ENCODE measurements at places on chromosomes 1 and 21.
A peak's percentile ranks its signal among the peaks of the same experiment; 100 is the strongest.

DNA sequence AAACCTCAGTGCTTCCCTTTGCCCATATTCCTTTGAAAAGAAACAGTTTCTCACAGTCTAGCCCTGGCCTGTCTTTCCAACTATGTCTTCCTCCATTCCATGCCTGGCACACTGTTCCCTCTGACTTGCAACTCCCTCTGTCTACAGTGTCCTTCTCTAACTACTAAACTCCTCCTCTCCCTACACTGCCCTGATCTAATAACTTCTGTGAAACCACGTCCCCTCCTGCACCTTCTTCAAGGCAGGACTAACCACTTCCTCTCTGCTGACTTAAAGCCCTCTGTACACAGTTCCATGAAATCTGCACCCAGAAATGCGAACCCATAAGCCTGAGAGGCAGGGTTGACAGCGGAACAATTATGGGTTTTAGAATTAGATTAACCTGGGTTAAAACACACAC, 62.2 kb upstream of the ATP1B1 start:
- no peak for DNase-seq

DNA sequence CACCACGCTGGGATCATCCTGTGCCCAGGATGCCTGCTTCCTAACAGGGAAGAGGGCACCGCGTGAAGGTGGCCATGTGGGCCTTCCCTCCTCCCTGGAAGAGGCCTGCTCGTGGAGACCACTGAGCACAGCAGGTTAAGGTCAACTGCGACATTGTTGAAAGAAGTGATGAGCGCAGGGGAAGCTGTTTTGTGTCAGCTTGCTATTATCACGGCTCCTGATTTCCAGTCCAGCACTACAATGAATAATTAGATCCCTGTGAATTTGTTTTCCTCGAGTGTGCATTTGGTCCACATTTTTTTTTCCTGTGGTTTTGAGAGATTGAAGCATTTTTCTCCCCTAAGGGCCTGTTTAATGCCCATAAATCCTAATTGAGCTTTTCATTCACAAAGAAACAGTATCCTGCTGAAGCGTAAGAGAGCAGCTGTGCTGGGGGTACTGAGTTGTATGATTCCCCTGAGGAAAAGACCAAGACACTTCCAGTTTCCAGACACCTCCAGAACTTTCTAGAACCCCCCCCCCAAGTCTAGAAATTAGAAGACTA, 204.9 kb downstream of the KCNJ6 start:
- no peak for DNase-seq

DNA sequence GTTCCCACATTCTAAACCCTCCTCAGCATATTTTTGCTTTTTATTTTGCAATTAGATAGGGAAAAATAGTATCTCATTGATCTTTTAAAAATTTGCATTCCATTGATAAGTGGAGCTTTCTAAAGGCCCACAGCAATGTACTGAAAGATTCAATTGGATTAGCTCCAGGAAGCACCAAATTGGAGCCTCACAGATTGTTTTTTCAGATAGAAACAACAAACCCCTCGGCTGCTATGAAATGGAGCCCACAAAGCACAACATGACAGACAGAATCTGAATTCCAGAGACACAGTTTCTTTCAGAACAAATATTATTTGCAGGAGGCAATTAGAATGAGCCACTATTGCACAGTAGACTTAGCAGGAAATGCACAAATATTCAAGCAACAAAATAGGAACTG, 58.9 kb upstream of the KIF26B start:
- DNase-seq, result no peak

DNA sequence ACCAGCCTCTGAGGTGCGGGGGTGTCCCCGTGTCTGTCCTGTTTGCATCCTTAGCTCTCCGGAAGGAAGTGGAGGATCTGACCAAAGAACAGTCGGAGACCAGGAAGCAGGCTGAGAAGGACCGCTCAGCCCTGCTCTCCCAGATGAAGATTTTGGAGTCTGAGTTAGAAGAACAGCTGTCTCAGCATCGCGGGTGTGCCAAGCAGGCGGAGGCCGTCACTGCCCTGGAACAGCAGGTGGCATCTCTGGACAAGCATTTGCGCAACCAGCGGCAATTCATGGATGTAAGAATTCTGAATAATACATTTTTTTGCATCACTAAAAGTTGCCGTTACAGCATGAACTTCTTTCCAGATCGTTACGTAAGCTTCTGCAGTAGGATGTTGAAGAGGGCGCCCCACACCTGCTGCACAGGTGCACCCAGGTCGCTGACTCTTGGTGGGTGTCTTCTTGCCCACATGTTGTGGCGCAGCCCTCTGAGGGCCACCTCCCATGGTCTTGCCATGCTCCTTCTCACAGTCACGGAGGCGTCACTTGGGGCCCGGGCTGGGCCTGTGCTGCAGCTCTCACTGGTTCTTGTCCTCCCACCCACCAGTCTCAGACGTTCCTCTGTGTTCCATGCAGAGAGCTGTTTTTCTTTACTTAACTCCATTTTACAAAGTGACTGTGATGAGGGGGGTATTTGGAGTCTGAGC, 61.3 kb upstream of the DIP2A start:
- DNase-seq, result no peak

DNA sequence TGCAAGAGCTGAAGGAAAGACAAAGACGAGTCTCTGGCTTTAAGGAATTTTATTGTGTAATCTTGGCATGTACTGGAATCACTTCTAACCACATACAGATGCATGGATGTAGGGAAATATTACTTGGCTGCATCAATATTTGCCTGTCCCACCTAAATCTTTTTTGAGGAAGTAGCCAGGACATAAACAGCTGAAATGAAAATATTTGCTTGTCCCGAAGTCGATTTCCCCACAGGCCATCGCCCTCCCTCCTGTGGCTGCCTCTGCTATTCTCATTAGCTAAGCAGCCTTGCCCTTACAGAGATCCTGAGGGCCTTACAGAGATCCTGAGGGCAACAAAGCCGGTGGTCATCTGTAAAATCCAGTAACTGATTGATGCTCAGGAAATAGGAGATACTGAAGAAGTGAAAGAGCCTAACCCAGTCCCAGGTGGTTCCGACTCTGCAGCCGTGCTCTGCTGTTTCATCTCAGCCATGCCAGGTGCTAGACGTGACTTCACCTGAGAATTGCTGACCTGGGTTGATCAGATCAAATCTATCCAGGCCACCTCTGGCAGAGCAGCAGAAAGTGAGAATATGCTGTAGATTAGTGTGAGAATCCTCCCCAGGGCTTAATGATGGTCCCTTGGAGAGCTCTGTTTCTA, 25.5 kb downstream of the MAN1C1 start:
- no peak for DNase-seq

DNA sequence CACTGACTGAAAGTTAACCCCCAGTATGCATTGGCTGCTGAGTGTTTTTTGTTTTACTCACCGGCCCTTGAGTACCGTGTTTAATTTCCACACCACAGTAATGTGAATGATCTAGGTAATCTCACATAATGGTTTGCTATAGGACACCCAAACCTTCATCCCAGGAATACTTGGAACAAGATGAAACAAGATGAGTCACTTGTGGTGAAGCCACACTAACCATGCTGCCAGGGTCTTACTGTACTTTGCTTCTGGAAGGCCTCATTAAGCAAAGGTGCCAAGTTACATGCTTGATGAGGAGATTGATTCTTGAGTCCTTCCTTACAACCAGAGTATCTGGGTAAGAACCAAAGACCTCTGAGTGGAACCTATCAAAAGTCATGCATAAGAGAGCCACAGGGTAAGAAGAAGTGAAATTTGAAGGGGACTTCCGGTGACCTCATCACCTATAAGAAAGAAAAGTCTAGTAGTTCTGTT, 163.3 kb downstream of the NRIP1 start:
- no peak for DNase-seq

DNA sequence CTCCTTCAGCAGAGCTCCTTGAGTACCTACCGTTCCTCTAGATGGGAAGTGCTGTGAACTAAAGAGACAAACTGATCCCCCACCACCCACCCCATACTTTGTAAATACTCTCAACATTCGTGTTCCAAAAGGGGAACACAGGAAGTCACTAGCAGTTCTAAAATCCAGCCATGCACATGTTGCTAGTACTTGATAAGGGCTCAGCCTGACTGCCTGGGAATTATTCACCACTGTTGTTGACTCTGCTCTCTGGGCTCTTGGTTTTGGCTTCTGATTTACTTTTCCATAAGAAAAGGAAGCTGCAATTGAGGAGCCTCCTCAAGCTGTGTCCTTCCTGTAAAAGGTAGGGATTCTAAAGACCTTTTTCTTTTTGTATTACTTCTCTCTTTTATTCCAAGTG, 67.5 kb downstream of the IVNS1ABP start:
- DNase-seq, result no peak

GRCh38 chr21:35203093-35203977, 154.2 kb upstream of the RUNX1 start:
- DNase-seq, result no peak

DNA sequence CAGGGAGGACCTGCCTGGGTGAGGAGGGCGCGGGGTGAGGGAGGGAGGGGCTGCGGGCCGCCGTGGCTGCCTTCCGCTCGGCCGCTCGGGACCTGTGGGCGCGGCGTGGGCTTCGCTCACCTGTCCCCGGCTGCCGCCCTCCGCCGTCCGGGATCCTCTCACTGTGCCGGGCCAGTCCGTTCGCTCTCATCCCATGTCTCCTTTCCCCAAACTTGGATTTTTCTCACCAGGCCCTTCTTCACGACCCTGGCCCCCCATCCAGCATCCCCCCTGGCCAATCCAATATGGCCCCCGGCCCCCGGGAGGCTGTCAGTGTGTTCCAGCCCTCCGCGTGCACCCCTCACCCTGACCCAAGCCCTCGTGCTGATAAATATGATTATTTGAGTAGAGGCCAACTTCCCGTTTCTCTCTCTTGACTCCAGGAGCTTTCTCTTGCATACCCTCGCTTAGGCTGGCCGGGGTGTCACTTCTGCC, 362 bp downstream of the ZBTB48 start:
- DNase-seq, result no peak

DNA sequence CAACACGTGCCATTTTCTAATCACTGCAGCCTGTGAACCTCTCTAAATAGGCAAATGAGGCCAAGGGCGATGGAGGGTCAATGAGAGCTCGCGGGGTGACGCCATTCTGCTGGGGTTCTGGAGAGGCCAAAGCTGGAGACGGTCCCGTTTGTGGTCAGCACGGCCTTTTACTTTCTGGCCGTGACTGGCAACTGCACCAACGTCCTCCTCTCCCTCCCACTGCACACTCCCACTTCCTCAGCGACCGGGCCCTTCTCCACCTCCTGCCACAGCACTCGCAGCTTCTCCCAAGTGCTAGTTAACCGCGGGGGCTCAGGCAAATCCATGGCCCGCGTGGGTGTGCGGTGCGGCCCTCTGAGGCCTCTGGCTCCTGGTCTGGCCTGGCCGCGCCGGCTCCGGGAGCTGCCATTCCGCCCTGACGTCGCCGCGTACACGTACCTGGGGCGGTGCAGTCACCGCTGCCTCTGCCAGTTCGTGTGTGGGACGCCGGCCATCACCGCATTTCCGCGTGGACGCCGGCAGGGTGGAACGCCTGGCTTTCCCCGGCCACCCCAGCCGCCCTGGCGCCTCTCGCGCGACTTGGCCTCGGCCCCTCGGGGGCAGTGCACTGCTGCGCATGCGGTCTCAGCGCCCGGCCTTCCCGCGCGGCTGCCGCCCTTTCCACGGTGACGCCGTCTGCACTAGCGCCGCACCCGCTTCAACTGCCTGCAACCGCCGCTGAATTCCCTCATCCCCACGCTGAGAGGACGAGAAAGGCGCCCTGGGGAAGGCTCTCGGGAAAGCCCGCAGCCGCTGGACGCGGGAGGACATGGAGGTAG, 18.2 kb downstream of the OR2C3 start:
- DNase-seq, result no peak

DNA sequence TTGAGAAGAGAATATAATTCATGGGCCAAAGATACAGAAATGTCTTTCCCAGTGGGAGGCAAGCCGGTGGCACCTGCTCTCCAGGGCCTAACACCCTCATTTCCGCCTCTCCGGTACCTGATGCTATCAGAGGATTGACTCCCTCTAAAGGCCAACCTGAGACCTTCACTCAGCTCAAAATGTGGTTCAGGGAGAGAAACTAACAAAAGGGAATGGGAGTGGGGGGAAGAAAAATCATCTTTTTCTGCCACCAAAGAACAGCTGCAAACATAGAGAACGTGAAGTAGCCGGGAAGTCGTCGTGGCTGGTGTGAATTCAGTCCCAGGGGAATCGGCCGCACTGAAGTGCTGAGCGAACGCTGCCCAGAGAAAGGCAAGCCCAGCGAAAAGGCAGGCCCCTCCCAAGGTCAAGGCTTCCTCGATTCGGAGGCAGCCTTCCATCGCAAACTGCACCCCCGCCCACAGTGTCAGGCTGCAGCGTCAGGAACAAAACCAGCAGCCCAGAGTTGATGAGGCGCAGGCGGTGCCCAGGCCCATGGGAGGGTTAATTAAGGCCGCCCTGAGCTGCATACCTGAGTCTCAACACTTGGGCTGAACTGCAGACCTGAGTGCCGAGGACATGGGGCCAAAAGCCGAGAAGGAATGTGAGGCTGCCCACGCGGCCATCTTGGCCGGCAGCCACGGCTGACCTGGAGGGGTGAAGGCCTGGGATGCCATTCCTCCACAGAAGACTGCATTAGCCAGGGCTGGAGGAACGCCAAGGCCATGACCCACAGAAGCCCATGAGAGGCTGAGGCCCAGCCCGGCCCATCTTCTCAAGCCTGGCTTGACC, 160.2 kb downstream of the PSMG1 start:
- DNase-seq, result peak; percentile 25

DNA sequence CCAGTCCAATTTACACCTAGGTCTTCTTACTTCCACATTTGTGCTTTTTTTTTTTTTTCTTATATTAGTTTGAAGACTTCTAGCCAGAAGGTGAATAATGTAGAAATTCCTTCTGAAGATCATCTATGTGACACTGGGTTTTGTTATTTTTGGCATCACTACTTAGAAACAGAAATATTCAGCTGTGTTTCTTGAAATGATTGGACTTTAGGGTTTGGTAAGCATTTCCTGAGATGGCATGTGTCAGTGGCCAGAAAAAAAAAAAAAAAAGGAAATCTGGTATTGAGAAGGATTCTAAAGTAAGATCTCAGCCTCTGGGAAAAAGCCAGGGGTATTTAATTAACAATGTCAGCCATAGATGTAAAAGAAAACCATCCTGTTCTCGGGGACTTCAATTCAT, 43.4 kb upstream of the LRRC8C start:
- DNase-seq, result no peak

DNA sequence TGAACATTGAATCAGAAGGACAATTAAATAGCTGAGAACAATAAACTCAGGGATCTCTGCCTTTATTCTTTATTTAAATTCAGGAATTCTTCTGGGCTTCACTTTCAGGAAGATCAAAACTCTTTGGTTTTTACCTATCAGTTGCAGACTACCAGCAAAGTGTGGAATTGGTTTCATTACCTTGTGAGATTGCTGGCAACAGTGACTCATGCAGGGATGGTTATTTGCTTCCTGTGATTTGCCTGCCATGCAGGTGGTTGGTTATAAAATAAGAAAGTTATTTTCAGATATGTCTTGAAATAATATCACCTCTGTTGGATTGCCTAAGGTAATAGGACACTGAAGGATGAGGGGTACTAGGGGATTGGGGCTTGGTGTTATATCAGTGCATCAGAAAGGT, 204.6 kb downstream of the PTBP2 start:
- no peak for DNase-seq

- DNase-seq, result no peak
These were observed 52.7 kb upstream of the EIF4G3 start for GRCh38 chr1:21229246-21230000.

- DNase-seq, result no peak
These were observed 41.5 kb downstream of the TAS1R2 start for GRCh38 chr1:18817795-18818435.
